Esophagus mucosa (tissue), 1 donor: ENCODE measurements at places on chromosomes 4 and X. TPM values are rescaled to one million over a fixed set of nuclear protein-coding genes. Genes with fewer than 3 reads are reported as not detected.

DNA sequence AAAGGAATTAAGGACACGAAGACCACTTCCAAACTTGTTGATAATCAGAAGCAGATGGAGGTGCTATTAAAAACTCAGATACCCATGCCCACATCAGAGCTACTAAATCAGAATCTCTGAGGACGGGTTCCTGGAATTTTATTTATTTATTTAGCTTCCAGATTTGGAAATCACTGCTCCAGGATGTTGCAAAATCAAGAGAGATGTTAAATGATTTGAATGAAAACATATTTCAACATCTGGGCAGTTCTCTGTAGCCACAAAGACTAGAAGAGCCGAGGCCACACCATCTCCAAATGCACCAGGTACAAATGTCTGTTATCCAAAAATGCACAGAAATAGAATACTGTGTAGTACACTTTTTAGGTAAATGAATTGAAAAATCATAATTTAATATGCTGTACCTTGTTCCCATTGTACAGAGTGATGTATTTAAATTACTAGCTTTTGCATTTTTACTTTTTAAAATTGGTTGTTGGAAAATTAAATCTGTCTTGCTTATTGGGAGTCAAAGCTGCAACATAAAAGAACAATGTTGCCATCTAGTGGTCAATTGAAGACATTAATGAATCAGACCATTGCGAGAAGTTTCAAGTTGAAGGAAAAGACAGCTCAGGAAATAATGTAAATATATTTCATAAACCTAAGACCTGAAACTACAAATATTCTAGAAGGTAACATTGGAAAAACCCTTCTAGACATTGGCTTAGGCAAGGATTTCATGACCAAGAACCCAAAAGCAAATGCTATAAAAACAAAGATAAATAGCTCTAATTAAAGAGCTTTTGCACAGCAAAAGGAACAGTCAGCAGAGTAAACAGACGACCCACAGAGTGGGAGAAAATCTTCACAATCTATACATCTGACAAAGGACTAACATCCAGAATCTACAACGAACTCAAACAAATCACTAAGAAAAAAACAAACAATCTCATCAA lies 151.3 kb upstream of the TTC29 start:
- no peak for ATAC-seq

DNA sequence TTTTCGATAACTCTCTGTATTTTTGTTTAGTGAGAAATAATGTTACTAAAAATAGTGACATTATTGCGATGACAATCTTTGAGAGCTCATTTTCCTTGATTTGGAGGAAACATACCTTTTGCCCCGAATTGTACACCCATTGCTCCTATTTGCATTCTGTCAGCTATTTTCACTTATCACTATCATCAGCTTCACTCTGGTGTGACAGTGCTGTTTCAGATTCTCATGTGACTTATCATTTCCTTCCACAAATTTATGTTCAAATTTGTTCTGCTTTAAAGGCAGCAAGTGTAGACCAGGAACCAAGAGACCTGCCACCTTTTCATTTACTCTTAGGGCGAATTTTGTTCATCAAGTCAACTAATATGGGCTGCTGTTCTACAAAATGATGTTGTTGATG lies 179.4 kb downstream of the RBM46 start:
- ATAC-seq: no peak

- peak; percentile 94 for ATAC-seq
Observed at GRCh38 chrX:40772290-40772689, 36.9 kb upstream of the MED14 start.

DNA sequence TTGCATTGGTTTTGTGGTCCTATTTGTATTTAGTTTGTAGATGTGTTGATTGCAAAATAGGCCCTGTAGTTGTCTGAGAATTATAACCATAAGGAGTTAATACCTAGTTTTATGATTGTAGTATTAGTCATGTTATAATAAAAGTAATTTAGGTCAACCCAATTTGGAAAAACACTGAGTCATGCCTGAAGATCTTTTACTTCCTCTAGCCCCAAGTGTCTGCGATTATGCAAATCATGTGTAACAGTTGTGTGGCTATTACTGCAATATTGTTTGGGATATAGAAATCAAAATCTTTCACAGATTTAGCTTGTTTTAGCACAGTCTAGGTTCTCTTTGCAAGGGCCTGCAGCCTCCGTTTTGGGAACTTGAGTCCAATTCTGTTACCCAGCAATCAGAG lies 12.6 kb downstream of the SRD5A3 start:
- peak; percentile 79 for ATAC-seq

DNA sequence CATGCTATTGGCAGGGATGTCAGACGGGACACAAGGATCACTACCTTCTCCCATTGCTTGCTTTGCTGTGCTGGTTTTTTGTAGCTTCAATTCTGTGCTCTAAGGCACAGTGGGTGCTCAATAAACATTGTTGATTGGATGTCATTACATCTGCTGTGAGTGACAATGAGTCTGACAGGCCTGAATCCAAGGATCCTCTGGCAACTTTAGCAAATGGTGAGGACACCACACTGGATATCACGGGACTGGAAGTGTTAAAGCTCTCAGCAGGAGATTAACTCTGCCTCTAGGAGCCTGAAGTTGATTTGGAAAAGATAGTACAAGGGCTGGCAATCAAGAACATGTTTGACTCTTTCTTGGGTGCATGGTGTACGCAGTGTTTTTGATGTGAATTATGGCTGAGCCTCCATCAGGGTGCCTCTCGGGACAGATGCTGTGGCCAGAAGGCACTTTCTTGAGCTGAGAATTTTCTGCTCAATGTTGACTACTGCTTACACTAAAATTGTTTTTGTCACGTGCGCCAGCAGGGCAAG lies 217.9 kb downstream of the ARAP2 start:
- ATAC-seq: no peak

- no peak for ATAC-seq
Observed at GRCh38 chr4:149247164-149247563, 568.5 kb downstream of the IQCM start.

DNA sequence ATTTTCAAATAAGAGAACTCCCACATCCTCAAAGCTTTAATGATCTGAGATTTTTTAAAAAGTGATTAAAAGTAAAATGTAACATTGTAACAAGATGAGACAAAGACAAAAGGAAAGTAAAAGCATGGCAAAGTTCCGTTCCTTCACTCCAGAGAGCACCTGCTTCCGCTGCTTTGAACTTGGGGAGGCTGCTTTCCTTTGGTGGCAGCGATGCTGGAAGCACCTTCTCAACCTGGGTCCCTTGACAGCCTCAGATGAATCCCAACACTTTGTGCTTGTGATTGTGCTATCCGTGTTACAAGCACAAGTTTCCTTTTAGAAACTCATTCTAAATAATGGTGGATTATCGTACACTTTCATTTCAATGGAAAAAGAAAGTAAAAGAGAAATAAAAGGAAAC lies 59.7 kb downstream of the HADH start:
- ATAC-seq: no peak

- ATAC-seq: no peak
Observed at GRCh38 chr4:6050551-6050950, 32.3 kb upstream of the C4orf50 start.

DNA sequence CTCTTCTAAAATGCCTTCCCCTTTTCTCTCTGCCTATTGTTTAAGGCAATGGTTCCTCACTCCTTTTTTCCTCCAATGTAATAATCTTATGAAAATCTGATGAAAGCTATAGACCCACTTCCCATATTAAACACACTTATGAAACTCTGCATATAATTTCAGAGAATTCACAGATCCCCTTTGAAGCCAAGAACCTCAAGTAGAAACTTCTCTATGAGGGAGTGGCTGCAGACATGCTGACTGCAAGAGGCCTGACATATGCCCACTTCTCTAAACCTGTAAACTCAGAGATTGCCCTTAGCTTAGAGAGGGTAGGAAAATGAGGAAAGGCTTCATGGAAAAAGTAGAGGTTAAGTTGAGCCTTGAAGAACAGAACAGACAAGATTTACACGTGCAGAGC lies 37.6 kb downstream of the TAB3 start:
- ATAC-seq: no peak

GRCh38 chr4:1226144-1226481 lies 22.8 kb downstream of the CTBP1 start:
- no peak for ATAC-seq

GRCh38 chrX:18228069-18228468 lies 7.4 kb upstream of the BEND2 start:
- no peak for ATAC-seq

GRCh38 chr4:102453827-102454226 lies 47.3 kb upstream of the NFKB1 start:
- no peak for ATAC-seq

GRCh38 chr4:4842476-4843441 lies 16.7 kb upstream of the MSX1 start:
- ATAC-seq: no peak

- ATAC-seq: no peak
Observed at GRCh38 chr4:40058121-40058520, 1.5 kb downstream of the N4BP2 start.

- no peak for ATAC-seq
Observed at GRCh38 chr4:152661649-152662048, 18.1 kb downstream of the TMEM154 start.

DNA sequence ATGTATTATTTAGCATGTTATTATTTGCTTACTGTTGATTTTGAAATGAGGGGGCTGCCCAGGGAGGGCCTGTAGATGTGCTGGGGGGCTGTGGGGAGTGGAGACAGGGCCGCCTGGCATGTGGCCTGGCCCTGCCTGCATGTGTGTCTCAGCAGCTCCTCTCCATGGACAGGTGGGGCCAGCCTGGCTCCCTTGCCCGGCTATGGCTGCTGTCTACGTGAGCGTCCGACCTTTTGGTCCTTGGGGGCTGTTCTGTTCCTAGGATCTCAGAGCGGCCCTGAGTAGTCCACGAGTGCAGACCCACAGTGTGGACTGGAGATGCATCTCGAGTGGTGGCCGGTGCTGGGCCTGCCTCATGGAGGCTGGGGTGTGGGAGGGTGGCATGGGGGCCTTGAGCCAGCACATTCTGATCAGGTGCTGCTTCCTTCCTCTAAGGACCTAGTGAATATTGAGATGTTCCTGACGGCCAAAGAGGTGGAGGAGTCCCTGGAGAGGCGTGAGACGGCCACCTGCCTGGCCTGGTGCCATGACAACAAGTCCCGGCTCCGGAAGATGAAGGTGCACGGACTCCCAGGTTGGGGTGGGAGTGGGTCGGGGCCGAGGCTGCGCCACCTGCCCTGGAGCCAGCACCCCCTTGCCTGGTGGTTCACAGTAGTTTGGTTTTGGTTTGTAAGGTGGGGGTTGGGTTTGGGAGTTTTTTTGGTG lies 24.9 kb upstream of the UVSSA start:
- peak; percentile 11 for ATAC-seq

DNA sequence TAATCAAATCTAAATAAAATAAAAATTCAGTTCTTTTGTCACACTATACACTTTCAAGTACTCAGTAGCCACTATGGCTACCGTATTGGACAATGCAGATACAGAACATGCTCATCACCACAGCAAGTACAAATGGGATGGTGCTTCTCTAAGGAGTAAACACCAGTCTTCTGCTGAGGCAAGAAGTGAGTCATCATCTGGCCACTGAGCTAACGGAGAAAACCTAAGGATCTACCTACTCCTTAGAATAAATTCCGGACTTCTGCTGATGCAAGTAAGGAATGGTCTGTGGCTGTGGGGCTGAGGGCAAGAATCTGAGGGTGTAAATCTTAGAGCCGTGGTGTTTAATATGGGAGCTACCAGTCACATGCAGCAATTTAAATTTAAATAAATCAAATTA lies 11.3 kb upstream of the RBMXL3 start:
- no peak for ATAC-seq

GRCh38 chrX:79325263-79325958 lies 41.7 kb downstream of the ITM2A start:
- ATAC-seq: no peak

GRCh38 chr4:168487282-168488035 lies 7.2 kb upstream of the DDX60L start:
- peak; percentile 88 for ATAC-seq

DNA sequence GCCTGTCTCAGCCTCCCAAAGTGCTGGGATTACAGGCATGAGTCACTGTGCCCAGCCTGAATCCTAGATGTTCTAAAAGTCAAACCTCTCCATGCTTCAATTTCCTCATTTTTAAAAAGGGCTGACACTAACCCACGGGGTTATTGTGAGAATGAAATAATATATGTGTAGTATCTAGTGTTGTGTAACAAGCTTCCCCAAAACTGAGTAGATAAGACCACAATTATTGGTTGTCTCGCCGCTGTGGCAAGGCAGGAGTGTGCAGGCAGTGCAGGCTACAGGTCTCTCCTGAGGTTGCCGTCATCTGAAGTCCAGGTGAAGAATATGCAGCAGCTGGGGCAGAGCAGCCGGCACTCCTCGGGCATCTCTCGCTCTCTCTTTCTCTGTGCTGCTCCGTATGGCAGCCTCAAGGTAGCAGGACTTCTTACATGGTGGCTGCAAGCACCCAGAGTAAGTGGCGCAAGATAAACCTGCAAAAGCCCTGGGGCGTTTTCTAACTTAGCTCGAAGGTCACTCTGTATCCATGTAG lies 30.9 kb downstream of the RAB33B start:
- ATAC-seq: no peak

DNA sequence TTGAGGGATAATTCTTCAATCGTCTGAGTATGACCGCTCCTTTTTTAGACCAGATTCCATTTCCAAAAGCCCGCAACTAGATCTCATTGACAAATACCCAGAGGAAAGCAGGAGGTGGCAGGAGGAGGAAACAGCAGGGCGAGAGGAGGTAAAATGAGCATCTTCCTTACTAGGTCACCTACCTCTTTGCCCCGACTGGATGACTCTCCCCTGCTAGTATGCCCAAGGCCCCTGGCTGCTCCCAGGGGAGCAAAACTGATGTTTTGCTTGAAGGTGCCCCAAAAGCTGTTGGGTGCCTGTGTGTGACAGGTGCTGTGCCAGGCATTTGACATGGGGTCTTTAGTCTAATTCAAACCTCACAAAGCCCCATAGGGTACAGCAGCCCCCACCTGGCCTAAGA lies 48.9 kb downstream of the C4orf50 start:
- no peak for ATAC-seq

GRCh38 chrX:17968367-17968766 lies 107.3 kb upstream of the RAI2 start:
- ATAC-seq: no peak

GRCh38 chr4:663438-664428 lies 10.3 kb downstream of the ATP5ME start:
- peak; percentile 32 for ATAC-seq

- no peak for ATAC-seq
Observed at GRCh38 chr4:101178731-101179130, 168.6 kb downstream of the PPP3CA start.

GRCh38 chr4:37745946-37746345 lies 59.8 kb upstream of the RELL1 start:
- ATAC-seq: no peak

GRCh38 chr4:153564630-153565525 lies 98.7 kb downstream of the TMEM131L start:
- ATAC-seq: no peak

GRCh38 chr4:79467246-79467932 lies 59.4 kb upstream of the GK2 start:
- ATAC-seq: no peak

ARL9 gene
- total RNA-seq: 0.24 TPM

TBX22 gene
- not detected for total RNA-seq

ZDHHC15 gene
- total RNA-seq: 0.20 TPM

SLC7A11 gene
- 16.3 TPM for total RNA-seq

PPARGC1A gene
- 0.60 TPM for total RNA-seq

CABS1 gene
- total RNA-seq: not detected

HPGDS gene
- not detected for total RNA-seq

CD38 gene
- total RNA-seq: 2.6 TPM
